ENCODE measurements at places on chromosomes 5 and 9. TPM values are rescaled to one million over a fixed set of nuclear protein-coding genes. Genes with fewer than 3 reads are reported as not detected.

The TSSK1B gene
- not detected for total RNA-seq

The ATOX1 gene
- 38.9 TPM for total RNA-seq

The ANKRD33B gene
- total RNA-seq = 1.6 TPM

The FGD3 gene
- total RNA-seq = 1.3 TPM

The FAM200C gene
- total RNA-seq = 6.3 TPM

The SPINK4 gene
- total RNA-seq = not detected

The CCNH gene
- 44.3 TPM for total RNA-seq

The HTR1A gene
- total RNA-seq = not detected

The SPACA9 gene
- 0.67 TPM for total RNA-seq

The PCDHA12 gene
- 2.3 TPM for total RNA-seq

The CDC14B gene
- 38.5 TPM for total RNA-seq

The DOCK2 gene
- 3.3 TPM for total RNA-seq

The ERAP2 gene
- total RNA-seq = not detected

The EIF4E1B gene
- 0.33 TPM for total RNA-seq

The FAM170A gene
- not detected for total RNA-seq

The SERINC5 gene
- 40.7 TPM for total RNA-seq

The PPWD1 gene
- total RNA-seq = 50.0 TPM

The MAST4 gene
- total RNA-seq = 3.0 TPM

The C9orf153 gene
- total RNA-seq = not detected

The ANXA2R gene
- total RNA-seq = 0.83 TPM

The SLC6A19 gene
- total RNA-seq = 0.07 TPM

The APC gene
- total RNA-seq = 25.5 TPM

The ZCCHC10 gene
- 22.3 TPM for total RNA-seq

The PCDHB11 gene
- 0.18 TPM for total RNA-seq

The LCN6 gene
- total RNA-seq = not detected

The MORN5 gene
- not detected for total RNA-seq

The RANBP3L gene
- not detected for total RNA-seq

The SERF1A gene
- 10.2 TPM for total RNA-seq

The CKMT2 gene
- total RNA-seq = 1.2 TPM

The ORM2 gene
- total RNA-seq = 2.2 TPM

The GPR151 gene
- total RNA-seq = 0.07 TPM

The TNC gene
- 69.1 TPM for total RNA-seq

The SLC4A9 gene
- 0.33 TPM for total RNA-seq

The PCDHGA5 gene
- total RNA-seq = not detected

The NMRK1 gene
- total RNA-seq = 13.3 TPM

The CARTPT gene
- not detected for total RNA-seq

The LRRC14B gene
- 0.44 TPM for total RNA-seq

The SPATA31C1 gene
- 0.03 TPM for total RNA-seq

The TMEM174 gene
- total RNA-seq = not detected

The EFNA5 gene
- 7.8 TPM for total RNA-seq

The CDH9 gene
- total RNA-seq = 0.90 TPM
